ENCODE measurements at places on chromosomes 2 and 18.

GRCh38 chr2:120224256-120224655, 1.1 kb upstream of the TMEM185B start:
- DNase-seq = no peak

DNA sequence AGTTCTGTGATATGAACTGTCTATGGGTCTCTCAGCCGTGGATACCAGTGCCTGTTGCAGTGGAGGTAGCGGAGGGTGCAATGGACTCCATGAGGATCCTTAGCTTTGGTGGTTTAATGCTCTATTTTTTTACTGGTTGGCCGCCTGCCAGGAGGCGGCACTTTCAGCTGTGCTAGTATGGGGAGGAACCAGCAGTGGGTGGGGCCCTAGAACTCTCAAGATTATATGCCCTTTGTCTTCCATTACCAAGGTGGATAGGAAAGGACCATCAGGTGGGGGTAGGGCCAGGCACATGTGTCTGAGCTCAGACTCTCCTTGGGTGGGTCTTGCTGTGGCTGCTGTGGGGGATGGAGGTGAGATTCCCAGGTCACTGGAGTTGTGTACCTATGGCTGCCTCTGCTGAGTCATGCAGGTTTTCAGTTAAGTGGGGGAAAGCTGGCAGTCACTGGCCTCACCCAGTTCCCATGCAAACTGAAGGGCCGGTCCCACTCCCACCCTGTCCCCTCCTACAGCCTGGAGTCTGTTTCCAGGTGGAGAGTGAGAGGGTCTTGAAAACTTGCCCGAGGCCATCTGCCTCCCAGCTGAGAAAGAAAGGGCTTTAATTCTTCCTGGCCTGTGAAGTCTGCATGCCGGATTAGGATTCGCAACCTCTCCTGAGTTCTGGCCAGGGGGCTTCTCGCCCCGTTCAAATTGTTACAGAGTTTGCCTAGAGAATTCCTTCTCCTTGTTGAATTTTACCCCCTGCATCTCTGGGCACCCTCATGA, 14.5 kb downstream of the KCNS3 start:
- DNase-seq = no peak

DNA sequence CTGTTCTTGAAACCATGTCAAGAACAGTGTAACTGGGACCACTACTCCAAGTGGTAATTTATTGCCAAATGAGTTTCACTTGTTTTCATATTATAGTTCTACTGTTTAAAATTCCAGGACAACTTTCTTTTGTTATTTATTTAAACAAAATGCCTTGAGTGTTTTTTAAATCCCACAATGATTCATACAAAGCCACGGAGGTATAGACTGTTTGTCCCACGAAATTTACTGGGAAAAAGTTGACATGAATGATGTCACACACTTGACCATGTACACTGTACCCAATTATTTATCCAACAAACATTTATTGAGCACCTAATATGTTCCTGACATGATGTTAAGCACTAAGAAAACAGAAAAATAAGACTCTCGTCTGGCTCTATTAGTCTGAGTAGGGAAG, 243.9 kb upstream of the SIX2 start:
- no peak for DNase-seq

- DNase-seq = no peak
These were observed 27.7 kb upstream of the STRN start for GRCh38 chr2:36993841-36994620.

GRCh38 chr18:58793361-58793760, 71.3 kb upstream of the ZNF532 start:
- DNase-seq = no peak

GRCh38 chr2:118832071-118832790, 15.2 kb downstream of the EN1 start:
- no peak for DNase-seq
